ENCODE measurements at places on chromosomes 2 and 18.

DNA sequence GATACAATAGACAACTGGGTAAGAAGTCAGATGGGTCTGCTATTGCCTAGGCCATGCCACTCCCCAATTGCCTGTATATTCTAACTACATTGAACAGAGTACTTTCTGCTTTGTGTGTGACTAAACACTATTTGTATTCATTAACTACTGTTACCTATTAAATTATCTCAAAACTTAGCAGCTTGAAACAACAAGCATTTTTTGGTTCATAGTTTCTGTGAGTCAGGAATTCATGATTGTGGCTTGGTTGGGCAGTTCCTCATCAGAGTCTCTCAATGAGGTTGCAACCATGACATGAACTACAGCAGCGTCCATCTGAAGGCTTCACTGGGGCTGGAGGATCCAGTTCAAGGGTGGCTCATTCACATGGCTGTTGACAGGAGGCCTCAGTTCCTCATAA is 205.7 kb downstream of the EN1 start:
- no peak for DNase-seq

DNA sequence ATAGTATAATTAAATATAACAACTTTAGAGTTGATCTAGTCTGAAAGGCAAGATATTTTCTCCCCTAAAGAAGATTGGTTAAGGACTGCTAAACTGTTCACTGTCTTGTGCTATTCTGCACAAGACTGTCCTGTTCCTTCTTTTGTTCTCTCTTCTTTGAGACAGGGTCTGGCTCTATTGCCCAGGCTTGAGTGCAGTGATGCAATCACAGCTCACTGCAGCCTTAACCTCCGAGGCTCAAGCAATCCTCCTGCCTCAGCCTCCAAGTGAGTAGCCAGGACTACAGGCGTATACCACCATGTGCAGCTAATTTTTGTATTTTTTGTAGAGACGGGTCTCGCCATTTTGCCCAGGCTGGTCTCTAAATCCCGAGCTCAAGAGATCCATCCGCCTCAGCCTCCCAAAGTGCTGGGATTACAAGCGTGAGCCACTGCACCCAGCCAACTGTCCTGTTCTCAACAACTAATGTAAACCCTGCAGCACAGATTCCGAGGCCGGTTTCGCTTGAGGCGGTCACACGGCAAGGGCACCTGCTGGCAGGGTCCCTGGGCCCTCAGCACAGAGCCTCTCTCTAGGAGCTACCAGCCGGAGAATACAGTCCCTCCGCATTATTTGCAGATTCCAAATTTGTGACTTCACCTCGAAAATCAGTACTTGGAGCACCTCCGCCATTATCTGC is 16.4 kb downstream of the PXDN start:
- DNase-seq: no peak

DNA sequence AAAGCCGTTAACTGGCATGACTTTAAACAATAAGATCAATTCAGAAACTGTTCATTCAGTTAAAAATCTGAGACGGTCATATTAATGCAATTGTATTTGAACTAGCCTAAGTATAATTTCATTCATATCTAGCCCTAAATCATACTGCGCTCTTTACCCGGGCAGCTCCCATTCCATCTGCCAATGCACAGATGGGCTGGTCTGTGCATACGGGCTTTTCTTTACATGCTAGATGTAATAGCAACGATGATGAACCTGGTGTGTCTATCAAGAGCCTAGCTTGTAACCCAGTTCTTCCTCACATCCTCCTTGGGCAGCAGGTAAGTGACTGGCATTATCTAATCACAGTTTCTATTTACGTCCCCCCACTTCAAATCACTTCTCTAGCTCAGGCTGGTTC is 631.5 kb upstream of the KLHL29 start:
- DNase-seq: no peak

- DNase-seq: no peak
Measured at GRCh38 chr2:133453032-133453431, 115.2 kb downstream of the NCKAP5 start.

GRCh38 chr18:23552505-23552904 is 33.8 kb downstream of the NPC1 start:
- no peak for DNase-seq

DNA sequence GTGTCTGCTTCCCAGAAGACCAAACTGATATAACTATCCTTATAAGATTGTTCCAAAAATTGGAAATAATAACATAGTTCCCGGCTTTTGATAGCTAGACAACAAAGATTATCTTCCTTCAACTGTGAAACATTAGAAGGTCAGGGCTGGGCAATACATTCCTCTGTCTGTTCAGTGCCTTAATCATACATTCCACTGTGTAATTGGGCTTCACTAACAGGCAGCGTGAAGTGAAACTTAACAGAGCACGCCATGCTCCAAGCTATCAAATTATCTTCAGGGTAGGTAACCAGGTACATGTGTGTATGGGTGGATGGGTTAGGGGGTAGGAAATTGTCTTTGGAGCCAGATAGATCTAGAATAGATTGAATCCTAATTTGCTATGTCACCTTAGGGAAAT is 23.5 kb upstream of the ARL5A start:
- no peak for DNase-seq

- no peak for DNase-seq
Measured at GRCh38 chr2:47602996-47603395, 179.9 kb upstream of the MSH6 start.

DNA sequence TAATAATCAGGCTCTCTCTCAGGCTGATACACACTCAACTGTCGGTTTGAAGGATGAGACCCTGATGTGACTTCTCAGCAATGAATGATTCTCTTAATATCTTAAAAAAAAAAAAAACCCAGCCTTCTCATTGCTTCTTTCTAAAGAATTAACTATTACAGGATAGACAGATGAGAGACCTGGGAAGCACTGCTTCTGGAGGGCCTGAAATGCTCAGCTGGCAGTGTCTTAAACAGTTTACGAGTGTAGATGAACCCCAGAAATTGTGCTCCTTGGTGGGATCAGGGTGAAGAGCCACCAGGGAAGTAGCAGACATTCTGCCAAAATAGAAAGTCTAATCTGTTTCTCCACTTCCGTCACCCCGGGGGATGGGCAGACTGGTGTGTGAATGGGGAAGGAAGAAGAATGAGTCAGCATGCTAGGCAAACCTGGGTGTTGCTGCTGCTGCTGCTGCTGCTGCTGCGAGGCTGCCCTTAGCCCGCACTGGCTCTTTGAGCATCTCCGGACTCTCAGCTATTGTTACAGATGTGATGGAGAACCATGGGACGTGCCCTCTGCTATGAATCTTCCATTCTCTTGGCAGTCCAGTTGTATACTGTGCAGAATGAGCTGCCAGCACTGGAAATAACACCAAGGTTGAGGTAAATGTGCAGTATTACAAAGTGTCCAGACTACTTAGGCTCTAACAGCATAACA is 158.4 kb downstream of the SETBP1 start:
- DNase-seq: no peak

DNA sequence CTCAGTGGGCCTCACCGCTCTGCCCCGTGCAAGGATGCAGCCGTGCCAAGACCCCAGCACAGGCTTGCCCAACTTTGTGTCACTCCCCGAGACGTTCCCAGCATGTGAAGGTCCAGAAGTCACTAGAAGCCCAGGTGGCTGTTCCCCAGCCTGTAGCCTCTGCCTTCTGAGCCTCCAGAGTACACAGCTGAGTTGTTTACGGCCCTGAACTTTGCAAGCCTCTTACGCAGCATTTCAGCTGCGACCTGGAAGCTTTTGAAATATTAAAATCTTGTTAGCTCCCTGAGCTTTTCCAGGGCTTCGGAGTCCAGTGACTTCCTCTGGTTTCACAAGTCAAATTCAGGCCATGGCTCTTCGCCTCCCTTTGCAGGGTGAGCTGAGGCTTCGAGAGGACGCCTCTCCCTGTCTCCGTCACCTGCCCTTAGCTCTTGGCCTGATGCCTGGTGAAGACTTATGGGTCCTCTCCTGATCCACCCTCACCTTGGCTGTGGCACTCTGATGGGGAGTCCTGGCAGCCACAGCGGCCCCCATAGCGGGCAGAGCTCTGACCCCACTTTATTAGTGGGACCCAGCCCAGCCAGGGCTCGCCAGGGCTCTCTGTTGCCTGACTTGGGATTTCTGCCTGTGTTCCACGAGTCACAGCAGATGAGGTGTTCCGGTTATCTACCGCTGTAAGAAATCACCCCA is 76.5 kb upstream of the HPCAL1 start:
- DNase-seq: no peak

GRCh38 chr18:34219651-34220050 is 5.1 kb downstream of the NOL4 start:
- no peak for DNase-seq

GRCh38 chr2:86488561-86489250 is 47.5 kb downstream of the KDM3A start:
- DNase-seq: no peak

DNA sequence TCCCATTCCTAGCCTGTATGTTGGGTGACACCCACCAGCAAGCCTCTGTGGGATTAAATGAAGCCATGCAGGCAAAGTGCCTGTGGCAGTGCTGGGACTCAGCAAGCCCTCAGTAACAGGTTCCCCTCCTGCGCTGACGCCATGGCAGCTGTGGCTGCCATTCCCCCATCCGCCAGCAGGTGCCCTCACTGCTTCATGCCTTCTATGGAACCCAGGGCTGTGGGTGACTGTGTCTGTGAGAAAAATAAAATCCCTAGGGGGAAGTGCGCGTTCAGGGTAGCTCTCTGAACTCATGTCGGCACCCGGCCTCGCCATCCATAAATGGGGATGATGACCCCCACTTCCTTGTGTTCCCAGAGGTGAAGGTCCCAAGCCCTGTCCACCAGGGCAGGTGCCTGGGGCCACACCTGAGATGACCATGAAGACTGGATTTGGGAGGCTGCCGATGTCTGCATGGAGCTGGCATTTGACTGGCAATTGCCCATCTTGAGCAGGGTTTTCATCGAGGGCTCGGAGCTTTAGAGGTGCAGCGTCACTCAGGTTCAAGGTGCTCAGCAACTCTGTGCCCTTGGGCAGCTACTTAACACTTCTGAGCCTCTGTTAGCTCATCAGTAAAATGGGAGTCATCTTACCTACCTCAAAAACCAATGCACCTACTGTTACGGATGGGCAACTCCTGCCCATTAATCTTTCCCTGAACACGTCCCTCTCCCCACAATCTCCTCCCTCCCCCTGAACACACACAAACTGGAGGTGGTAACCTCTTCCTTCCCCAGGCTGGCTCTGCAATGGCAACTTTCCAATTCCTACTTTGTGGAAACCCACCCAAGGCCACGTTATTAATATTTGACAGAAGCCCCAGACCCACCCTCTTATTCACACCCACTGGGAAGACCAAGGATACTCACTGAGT is 2.9 kb upstream of the MAL start:
- DNase-seq: no peak
